ENCODE measurements at places on chromosomes 6 and 20.

GRCh38 chr6:24249926-24250325 lies 107.9 kb downstream of the DCDC2 start:
- no peak for DNase-seq

GRCh38 chr6:37021356-37022129 lies 16.1 kb downstream of the FGD2 start:
- peak; percentile 60 for DNase-seq

DNA sequence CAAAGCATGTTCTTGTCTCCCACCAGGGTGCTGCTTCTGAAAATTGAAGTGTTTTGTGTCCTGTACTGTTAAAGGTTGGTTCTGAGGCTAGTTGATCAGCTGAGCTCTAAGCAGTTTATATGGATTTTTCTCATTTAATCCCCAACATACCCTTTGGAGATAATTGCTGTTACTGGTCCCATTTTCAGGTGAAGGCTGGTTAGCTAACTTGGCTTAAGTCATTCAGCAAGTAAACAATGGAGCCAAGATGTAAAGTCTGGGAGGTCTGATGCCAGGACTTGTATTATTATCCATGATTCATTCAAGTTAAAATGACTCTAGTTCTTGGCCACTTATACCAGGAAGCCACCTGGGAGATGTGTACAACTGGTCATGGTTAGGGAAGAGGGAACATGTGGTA lies 42.5 kb upstream of the FERMT1 start:
- DNase-seq = no peak

DNA sequence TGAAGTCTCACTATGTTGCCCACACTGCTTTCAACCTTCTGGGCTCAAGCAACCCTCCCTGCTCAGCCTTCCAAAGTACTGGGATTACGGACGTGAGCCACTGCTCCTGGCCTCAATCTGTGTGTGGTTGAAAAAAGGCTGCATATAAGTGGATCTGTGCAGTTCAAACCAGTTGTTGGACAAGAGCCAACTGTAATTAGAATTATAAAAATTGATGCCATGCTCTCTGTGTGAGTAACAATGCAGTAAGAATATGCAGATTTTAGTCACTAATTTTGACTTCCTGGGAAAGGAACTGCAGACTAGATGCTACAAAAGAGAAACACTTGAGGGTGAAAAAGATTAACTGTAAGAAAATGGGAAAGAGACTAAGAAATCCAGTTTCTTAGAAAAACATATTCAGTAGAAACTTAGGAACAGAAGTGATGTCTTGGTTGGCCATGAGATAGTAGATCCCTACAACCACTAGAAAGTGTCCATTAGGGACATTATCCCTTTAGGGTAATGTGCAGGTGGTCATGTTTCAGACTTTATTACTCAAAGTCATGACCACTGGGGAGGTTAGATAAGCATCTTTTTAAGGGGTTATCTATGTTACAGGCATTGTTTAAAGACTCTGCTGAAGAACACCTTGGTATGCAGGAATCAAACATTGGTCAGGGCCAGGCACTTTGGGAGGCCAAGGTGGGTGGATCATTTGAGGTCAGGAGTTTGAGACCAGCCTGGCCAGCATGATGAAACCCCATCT lies 26.3 kb downstream of the ITCH start:
- no peak for DNase-seq

- DNase-seq = peak; percentile 22
These were observed 110.8 kb upstream of the MLN start for GRCh38 chr6:33914645-33915044.

Data from stimulated activated CD4-positive, alpha-beta T cell treated with anti-CD3 and anti-CD28 coated beads, Interleukin-2, amount 100 ng/mL, for 48 hours (primary cell).